ENCODE measurements at places on chromosomes 12 and 14. TPM values are rescaled to one million over a fixed set of nuclear protein-coding genes. Genes with fewer than 3 reads are reported as not detected.

TAS2R46 gene
- 0.43 TPM for total RNA-seq

TAS2R50 gene
- total RNA-seq, result not detected

- DNase-seq, result no peak
These were observed 30.0 kb upstream of the LRRK2 start for GRCh38 chr12:40194846-40195245.

KRT79 gene
- total RNA-seq, result not detected

DNA sequence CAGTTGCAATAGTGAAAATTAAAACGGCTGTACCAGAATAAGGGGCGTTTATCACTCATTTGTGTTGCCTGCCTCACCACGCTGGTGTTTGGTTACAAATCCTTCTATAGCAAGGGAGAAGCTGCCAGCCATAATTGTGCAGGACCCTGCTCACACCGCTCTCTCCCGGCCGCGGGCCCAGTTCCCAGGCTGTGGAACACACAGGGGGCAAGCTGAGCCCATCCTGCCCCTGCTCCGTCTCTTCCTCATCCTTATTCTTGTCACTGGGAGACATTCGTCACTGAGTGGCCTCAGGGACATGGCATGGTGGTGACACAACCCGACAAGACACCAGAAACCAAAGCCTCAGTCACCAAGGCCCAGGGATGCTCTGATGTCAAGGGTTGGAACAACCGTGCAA, 116.3 kb upstream of the FKBP4 start:
- DNase-seq, result no peak

SMCO3 gene
- total RNA-seq, result 0.30 TPM

GRCh38 chr12:127238107-127238506, 1028.9 kb upstream of the TMEM132C start:
- DNase-seq, result no peak

RASSF9 gene
- total RNA-seq, result 6.2 TPM

- no peak for DNase-seq
These were observed 17.9 kb upstream of the MDM1 start for GRCh38 chr12:68349921-68350606.
